Hepatocyte (in vitro differentiated cells): ENCODE measurements at places on chromosomes 7 and 10.

- DNase-seq = peak; percentile 59
Observed at GRCh38 chr7:106608661-106609060, 52.3 kb downstream of the CCDC71L start.

DNA sequence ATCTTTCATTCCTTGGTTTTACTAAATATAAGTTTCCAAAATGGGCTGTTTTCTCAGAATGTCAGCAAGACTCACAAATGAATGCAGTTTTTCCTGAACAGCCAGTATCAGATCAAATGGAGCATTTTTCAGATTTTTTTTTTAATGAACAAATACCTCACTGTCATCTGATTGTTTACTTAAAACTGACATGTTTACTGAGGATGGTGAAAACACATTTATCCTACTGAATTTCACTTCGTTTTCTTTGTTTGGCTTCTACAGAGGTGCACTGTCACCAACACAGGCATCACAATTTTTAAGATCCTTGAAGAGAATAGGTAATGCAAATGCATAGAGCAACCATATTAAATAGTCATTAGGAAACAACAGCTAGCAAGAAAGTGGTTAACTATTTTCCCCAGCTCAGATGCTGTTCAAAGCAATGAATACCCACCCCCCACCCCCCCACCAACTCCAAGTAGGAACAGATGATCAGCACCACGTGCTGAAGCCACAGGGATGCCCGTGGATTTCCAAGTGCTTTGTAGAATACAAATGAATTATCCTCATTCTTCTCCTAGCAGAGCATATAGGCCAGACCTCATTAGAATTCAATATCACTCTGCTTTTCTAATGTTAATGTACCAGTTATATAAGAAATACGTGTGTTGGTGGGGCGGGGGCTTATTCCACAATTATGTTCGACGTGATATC is 205.9 kb downstream of the SKAP2 start:
- DNase-seq = no peak

DNA sequence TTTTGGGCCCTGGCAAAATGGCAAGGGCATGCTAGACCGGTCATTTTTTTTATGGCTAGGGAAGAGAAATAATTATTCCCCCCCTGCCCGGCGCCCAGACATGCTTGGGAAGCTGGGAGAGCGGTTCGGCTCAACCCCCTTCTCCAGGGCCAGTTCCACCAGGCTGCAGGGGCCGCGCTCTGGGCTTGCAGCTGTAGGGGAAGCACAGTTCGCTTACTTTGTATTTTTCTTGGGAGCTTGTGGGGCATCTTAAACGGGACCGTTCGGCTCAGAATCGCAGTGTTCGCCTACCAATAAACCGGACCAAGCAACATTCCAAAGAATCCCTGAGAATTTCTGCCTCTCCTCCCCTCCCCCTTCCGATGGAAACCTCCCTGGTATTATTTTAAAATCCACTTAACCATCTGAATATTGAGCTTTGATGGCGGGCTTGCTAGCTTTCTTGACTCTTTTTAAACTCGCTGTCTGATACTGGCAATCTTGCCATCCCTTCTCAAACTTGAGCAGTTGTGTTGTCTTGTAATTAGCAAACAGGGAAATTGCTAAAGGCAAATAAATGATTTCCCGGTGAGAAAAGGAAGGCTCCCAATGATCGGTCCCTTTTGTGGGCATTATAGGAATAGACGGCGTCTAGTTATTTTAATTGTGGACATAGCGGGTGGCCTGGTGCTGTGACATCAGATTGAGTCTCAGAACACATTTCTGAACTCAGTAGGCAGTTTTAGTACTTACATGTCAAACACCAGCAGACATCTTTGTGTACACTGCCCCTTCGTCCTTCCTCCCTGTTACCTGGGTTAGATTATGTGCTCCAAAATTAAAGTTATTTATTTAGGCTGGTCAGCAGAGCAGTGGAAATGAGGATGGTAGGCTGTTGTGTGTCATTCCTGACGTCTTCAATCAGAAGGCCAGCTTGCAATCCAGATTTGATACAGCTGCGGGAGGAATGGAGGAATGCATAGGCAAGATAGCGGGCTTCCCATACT is 3.4 kb downstream of the TCF7L2 start:
- DNase-seq = peak; percentile 50

- no peak for DNase-seq
Observed at GRCh38 chr10:113920114-113920513, 65.7 kb downstream of the NHLRC2 start.

DNA sequence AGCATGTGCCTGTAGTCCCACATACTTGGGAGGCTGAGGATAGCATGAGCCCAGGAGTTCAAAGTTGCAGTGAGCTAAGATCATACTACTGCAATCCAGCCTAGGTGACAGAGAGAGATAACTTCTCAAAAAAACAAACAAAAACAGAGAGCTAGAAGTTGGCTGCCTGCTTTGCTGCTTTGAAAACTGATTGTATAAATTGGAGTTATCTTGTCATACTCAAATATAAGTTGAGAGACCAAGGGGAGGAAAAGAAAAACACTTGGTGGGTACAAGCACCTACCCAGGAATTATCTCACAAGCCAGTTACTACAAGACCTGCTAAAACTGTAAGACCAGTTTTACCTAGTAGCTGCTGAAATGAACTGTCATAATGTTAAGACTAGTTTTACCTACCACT is 112.5 kb upstream of the SKAP2 start:
- no peak for DNase-seq

DNA sequence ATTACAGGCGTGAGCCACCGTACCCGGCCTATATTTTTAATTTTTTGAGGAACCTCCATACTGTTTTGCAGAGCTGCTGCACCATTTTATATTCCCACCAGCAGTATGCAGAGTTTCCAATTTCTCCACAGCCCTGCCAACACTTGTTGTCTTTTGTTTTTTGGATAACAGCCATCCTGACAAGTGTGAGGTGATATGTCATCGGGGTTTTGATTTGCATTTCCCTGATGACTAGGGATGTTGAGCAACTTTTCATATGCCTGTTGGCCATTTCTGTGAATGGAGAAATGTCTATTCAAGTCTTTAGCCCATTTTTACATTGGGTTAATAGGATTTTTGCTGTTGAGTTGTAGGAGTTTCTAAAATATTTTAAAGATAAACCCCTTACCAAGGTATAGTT is 22.2 kb downstream of the ENTPD7 start:
- DNase-seq = no peak

DNA sequence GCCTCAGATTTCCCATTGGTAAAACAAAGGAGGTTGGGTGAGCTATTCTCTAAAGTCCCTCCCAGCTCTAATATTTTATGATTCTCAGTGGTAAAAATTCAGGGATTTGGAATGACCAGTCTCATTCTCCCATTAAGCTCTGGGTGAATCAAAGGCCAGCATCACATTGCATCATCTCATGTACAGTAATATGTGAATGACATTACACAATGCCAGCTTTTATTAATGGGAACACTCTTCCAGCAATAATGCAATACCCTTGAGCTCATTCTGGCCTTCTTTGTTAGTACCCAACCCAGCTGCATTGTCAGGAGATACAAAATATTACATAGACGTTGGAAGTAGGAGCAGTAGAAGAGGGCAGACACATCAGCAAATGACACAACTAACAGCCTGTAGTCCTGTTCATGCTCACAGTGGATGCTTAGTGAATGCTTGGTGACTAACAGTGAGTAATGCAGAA is 100.0 kb upstream of the EGR2 start:
- DNase-seq = no peak

GRCh38 chr10:102342958-102343357 is 52.5 kb upstream of the NFKB2 start:
- DNase-seq = no peak

GRCh38 chr7:29565982-29566746 is 2.5 kb downstream of the PRR15 start:
- DNase-seq = no peak

DNA sequence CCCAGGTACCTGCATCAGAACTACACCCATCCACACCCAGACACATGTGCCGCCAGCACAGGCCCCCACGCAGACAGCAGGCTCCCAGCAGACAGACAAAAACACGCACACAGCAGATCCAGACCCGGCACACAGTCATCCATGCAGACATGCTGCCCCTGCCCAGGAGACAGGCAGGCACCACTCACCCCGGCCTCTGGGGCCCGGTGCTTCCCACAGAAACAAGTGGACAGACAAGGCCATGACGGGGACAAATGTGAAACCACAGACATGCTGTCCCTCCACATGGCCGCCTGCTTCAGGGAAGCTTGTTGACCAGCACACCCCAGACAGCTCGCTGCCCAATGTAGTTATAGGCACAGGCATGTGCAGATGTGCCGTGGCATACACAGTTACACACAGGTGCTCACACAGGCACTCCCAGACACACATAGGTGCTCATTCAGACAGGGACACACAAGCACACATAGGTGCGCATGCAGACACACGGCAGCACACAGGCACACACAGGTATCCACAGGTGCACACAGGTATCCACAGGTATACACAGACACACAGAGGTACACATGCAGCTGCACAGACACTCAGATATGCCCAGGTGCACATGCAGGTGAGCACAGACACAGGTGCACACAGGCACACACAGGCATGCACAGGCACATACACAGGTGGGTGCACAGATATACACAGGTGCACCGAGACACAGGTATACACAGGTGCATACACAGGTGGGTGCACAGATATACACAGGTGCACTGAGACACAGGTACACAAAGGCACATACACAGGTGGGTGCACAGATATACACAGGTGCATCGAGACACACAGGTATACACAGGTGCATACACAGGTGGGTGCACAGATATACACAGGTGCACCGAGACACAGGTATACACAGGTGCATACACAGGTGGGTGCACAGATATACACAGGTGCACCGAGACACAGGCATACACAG is 10.5 kb upstream of the SCART1 start:
- no peak for DNase-seq

GRCh38 chr7:116526897-116527296 is 2.1 kb downstream of the CAV1 start:
- DNase-seq = no peak

- peak; percentile 85 for DNase-seq
Observed at GRCh38 chr10:68153473-68154210, 44.4 kb downstream of the MYPN start.

DNA sequence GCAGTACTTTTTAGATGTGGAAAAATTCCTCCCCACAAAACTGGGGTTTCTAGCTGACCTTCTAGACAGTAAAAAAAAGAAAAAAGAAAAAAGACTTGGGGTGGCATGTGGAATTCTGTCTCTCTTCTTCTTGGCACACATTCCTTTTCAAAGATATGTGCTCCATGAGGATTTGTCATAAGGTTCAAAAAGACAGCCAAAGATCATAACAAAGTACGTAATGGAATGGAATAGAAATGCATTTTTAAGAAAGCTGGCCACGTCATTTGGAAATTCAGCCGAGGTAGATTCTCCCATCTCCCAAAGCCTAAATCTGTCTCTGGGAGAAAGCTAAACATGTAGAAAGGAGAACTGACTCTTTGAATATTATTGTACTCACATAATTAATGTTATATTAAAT is 381.3 kb upstream of the NFE2L3 start:
- no peak for DNase-seq

- DNase-seq = no peak
Observed at GRCh38 chr7:75635036-75635435, 103.7 kb downstream of the HIP1 start.

GRCh38 chr7:92835261-92835850 is 1.0 kb downstream of the CDK6 start:
- DNase-seq = peak; percentile 78

DNA sequence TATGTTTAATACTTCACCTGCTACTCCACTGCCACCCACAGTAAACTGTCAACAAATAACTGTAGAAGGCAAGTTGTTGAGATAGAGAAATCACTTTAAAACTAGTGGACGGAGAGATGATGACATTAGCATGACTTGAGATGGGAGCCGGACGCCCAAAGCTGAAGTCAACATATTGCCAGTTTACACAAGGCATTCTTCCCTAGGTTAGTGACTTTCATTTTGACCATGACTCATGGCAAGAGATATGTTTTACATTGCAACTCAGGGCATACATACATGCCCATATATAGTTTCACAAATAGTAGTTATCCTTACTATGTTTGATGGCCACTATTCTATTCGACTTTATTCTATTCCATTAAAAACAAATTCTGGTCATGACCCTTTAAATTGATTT is 296.6 kb downstream of the PLXNA4 start:
- no peak for DNase-seq

DNA sequence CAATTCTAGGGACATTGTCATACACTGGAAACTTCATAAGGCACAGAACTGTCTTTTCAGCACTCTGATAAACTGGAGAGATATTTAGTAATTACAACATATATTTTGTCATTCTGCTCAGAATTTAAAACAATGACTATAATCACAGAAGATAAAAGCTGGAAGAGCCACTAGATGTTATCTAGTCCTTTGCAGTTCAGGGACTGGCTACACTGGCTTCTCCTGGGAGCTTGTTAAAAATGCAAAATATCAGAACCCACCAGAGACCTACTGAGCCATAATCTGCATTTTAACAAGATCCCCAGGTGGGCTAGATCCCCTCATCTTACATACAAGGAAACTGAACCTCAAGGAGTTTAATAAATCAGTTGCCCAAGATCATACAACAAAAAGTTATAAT is 32.3 kb downstream of the IDE start:
- no peak for DNase-seq

DNA sequence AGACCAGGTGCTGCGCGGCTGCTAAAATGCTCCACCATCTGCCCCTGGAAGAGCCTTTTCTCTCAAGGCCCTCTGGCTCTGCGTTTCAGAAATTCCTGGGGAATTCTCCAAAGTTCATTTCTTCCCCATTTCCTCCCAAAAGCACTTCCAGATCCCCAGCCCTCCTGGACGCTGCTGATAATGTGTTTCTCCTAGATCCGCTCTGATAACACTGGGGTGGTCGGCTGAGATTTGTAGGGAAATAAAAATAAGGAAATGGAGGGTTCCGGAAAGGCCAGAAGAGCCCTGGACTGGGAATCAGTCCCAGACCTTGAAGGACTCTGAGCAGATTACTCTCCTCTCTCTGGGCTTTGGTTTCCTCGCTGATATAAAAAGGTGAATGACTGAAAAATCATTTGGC is 28.1 kb downstream of the COL13A1 start:
- no peak for DNase-seq
